ENCODE measurements at places on chromosomes 12 and 14. TPM values are rescaled to one million over a fixed set of nuclear protein-coding genes. Genes with fewer than 3 reads are reported as not detected.

SIX6 gene
- total RNA-seq = not detected

POTEG gene
- total RNA-seq = not detected

NXPH4 gene
- 2.1 TPM for total RNA-seq

XPOT gene
- 155 TPM for total RNA-seq

HOXC4 gene
- 22.7 TPM for total RNA-seq

- DNase-seq = peak; percentile 17
Observed at GRCh38 chr12:113700943-113701342, 229.3 kb upstream of the LHX5 start.

GRCh38 chr12:50633955-50634354, 129.2 kb downstream of the DIP2B start:
- no peak for DNase-seq

- no peak for DNase-seq
Observed at GRCh38 chr12:57846285-57846576, 298 bp downstream of the CTDSP2 start.

DNA sequence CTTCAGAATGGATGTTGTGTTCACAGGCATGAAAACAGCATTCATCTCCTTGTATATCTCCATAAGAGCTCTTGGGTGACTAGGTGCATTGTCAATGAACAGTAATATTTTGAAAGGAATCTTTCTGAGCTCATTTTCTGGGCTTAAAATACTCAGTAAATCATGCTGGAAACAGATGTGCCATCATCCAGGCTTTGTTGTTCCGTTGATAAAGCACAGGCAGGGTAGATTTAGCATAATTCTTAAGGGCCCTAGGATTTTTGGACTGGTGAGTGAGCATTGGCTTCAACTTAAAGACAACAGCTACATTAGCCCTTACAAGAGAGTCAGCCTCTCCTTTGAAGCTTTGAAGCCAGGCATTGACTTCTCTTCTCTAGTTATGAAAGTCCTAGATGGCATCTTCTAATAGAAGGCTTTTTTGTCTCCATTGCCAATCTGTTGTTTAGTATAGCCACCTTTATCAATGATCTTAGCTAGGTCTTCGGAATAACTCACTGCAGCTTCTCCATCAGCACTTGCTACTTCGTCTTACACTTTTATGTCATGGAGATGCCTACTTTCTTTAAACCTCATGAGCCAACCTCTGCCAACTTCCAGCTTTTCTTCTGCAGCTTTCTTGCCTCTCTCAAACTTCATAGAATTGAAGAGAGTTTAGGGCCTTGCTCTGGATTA, 79.6 kb upstream of the PSMA6 start:
- no peak for DNase-seq

GRCh38 chr12:7601406-7601805, 64.3 kb downstream of the APOBEC1 start:
- DNase-seq = no peak

GRCh38 chr12:76863005-76863670, 15.7 kb downstream of the CSRP2 start:
- no peak for DNase-seq

DNA sequence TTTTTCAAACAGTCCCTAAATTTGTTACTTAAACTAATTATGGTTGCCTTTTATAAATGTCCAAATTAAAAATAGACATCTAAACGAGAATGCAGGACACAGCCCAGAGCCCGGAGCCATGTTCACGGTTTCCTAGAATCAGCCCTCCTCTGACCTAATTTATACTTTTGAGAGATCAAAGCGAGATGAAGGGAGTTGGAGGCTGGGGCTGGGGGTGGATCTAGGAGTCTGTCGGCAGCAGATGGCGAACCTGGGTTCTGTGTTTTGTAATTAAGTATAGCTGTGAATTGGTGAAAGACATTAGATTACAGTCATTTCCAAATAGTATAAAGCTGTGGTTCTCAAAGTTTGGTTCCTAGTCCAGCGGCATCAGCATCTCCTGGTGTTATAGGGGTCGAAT, 210.1 kb downstream of the SLC41A2 start:
- DNase-seq = no peak

- no peak for DNase-seq
Observed at GRCh38 chr14:68526512-68527091, 266.3 kb downstream of the ZFP36L1 start.

GRCh38 chr12:77786675-77787074, 44.0 kb upstream of the NAV3 start:
- no peak for DNase-seq

Data from Panc1 (cell line).